Stimulated activated CD8-positive, alpha-beta memory T cell treated with anti-CD3 and anti-CD28 coated beads, Interleukin-15, amount 100 ng/mL, for 1 hour (primary cell): ENCODE measurements at places on chromosomes 2 and 18.

DNA sequence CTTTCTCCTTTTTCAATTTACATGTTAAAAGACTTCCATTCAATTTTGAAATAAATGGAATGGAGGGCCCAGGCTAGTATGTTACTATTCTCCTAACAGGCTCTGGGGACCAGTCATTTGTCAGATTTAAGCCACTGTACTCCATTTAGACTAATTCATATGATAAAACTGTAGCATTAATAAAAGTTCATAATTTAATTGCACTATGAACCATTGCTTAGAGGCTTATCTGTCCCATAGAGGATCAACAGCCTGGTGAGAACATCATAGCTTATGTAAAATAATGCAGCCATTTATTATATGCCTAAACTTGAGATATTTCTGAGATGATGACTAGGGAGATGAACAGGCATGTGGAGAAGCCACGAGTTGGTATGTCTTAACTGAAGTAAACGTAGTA is 156.0 kb downstream of the RIT2 start:
- no peak for DNase-seq

DNA sequence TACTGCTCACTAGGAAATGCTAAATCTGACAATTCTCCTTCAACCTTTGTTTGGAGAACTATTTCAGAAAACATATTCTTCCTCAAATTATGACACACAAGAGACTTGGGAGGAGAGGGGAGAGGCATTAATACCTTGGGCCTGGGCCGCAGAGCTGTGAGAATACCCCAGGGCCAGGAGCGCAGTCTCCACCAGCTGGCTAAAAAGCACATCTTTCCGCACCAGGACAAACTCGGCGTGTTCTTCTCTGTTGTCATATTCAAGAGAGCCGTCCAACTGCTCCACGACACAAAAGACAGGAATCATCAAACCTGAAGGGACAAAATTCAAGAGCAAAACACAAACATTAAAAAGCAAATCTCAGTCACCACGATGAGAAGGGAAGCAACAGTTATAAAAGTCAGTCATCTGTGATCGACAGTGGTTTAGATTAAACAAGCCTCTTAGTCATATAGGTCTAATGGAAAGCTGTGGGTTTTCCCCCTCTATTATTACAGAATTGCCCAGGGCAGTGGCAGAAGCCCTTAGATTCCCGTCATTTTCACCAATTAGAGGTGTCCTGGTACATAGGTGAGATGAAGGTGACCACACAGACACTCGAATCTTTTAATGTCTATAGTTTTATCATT is 24.4 kb downstream of the SATB2 start:
- no peak for DNase-seq

- no peak for DNase-seq
These were observed 22.1 kb downstream of the INHBB start for GRCh38 chr2:120368086-120368485.

GRCh38 chr2:163686289-163686688 is 49.5 kb downstream of the FIGN start:
- DNase-seq, result no peak

GRCh38 chr2:196046123-196046917 is 22.3 kb downstream of the DNAH7 start:
- no peak for DNase-seq

DNA sequence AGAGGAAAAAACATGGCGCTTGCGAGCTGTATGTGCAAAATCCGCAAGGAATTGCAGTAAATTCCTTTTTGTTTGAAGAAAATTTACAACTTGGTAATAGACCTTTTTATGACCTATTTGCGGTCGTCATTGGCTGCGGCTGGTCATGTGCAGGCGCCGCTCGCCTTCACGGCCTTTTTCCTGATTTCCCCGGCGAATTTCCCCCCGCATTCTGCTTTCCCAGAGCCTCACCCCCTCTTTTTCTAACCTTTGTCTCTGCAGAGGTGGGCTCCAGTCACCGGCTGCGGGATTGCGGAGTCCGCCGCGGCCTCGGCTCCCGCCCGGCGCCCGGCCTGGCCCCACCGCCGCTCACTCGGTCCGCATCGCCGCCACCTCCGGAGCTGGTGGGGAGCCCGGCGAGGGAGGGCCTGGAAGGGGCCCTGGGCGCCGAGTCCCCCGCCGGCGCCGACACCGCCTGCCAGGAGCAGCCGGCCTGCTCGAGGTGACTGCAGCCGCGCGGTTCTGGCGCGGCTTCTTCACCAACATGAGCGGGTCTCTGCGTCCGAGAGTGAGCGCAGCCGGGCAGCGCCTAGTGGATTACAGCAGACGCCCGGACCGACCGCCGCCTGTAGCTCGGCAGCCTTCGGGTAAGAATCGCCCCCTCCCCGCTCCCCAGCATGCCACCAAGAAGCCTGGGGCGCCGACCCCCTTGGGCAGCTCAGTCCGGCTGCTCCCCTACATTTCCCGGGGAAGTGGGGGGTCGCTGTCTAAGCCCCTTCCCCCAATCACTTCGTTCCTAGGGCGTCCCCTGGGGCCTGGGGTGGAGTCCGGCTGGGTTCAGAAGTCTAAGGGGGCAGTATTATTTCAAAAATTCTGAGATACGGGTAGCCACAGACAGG is 7.1 kb downstream of the HOXD8 start:
- no peak for DNase-seq

DNA sequence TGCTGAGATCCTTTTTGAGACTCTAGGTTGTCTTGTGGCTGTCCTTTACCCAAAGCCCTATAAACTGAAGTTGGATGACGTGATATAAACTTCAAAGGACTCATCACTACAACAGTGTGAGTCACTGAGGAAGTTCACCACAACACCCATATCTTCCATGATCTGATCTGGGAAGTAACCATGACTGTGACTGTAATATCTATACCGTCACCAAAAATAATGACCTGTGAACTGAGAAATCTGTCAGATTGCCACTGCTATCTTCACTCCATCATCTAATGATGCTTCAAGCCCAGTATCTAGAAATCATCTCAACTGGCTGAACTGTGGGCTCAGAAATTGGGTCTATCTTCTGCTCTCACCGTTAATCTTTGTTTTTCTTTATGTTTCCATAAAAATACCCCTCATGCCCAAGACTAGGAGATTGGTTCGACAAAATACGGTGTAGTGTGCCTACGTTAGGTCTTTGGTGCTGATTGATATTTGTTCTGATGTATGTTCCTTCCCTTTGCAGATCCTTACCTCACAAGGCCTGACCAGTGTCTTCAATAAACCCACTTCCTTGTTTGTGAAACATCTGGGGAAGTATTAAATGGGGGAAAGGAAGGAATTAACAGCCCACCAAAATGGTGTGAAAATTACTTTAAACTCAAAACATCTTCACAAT is 78.2 kb downstream of the MYL12B start:
- no peak for DNase-seq

DNA sequence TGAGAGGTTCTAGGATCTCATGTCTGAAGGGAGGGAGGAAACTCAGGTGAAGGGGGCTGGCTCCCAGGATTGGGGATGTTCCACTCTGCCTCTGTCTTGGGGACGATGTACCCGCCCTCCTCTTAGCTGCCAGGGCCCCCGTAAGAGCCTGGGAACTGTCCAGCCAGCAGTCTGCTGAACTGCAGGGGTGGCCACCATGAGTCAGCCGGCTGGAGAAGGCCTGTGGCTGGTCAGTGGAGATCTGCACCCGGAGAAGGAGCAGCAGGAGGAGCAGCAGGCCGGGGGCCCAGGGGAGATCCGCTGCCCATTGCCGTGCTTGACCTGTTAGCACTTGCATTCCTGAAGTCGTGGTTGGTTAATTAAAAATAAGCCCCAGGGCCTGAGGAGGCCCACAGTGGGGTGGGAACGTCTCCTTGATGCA is 180.3 kb downstream of the TFCP2L1 start:
- no peak for DNase-seq

DNA sequence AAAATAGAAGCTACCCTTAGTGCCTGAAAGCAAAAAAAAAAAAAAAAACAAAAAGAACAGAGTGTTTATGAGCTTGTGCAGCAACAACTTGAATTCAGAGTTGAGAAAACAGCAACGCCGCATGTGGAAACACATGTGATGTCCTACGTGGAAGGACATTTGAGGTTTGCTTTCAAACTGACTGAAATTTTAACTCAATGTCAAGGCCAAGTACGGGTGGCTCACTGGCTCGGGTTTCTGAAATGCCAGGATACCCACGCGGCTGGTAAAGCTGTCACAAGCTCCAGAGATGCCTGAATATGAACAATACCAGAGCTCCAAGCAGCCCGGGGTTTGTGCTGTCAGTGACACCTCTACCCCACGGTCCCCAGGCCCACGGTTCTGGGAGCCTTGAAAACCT is 72.2 kb upstream of the THOC1 start:
- DNase-seq, result no peak

- DNase-seq, result no peak
These were observed 31.3 kb downstream of the LANCL1 start for GRCh38 chr2:210445116-210445707.

DNA sequence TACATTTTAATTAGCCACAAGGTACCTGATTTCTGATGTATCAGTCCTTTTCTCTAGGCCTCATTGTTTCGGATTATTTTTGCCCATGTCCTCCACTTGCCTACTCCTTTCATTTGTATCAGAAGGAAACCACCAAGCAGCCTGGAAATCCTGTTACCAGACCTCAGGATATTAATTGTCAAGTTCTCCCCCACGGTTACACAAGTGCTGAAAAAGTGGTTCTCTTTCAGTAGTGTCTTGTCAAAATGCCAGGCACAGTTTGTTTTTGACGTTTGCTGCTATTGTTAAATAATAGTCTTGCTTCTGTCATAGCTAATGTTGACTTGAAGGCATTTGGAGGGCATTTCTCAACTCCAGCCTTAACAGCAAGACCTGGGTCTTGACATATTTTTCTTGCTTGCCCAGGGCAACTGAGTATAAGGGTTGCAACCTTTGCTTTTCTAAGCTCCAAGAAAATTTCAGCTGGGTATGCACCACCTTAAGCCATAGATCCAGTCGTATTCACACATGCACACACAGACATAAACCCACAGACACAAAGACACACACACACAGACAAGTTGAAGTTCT is 31.0 kb downstream of the INSIG2 start:
- DNase-seq, result no peak

- no peak for DNase-seq
These were observed 108.3 kb downstream of the NFATC1 start for GRCh38 chr18:79504034-79504433.

- DNase-seq, result no peak
These were observed 143.1 kb upstream of the ZNF236 start for GRCh38 chr18:76679259-76679658.

DNA sequence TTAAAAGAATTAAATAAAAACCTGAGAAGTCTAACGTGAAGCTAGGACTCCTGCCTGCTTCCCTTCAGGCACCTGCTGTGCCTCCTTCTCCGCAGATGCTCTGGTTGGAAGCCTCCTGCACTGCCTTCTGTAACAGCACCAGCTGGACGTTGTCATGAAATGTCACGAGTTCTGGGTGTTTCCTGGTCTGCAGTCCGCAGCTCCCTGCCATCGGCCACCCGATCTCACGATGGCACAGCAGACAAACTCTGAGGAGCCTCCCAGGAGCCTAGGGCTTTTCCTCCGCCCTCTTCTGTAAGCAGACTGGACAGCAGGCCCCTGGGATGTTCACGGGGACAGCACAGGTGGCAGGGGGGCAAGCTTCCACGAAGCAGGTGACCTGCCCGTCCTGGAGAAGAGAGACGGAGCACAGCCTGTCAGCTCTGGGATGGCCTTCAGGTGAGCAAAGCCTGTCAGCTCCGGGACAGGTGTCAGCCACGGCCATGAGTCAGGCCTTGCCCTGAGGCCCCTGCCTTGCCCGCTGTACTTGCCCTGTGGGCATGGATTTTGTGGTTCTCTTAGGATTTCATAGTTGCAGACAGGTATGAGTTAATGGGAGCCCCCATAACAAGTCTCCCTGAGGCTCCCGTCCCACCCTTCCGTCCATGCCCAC is 110.3 kb downstream of the PXDN start:
- DNase-seq, result no peak

DNA sequence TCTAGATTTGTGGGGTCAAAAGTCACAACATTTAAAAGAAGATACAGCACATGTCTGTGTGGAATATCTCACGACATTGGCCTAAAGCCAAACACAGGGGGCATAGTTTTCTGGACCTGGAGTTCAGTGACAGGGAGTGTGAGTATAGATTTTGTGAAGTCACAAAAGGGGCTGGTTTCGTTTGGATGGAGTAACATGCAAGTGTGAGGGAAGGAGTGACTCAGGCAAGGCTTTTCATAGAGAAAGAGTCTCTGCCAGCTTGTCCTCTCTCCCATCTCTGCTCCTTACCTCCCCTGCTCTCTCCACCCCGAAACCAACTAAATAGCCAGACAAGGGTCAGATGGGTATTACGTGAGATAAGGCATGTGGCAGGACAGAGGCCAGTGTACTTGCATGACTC is 3.7 kb upstream of the EPAS1 start:
- DNase-seq, result no peak

- no peak for DNase-seq
These were observed 6.9 kb upstream of the BOK start for GRCh38 chr2:241551599-241551997.

DNA sequence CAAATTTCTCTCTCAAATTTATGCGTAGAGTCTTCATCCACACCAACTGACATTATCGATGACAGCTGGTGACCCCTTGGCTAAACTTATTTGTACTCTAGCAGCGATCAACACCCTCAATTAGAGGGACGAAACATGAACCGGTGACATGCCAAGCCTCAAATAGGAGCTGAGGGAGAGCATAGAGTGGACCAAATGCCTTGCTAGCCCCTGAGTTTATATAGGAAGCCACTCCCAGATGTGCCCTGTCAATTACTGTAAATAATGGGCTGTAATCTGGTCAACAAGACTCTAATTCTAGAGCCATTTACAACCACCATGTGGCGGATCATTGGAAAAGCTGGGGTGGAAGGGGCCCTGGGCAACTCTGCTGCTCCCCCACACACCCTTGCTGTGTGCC is 47.6 kb upstream of the FHL2 start:
- no peak for DNase-seq

DNA sequence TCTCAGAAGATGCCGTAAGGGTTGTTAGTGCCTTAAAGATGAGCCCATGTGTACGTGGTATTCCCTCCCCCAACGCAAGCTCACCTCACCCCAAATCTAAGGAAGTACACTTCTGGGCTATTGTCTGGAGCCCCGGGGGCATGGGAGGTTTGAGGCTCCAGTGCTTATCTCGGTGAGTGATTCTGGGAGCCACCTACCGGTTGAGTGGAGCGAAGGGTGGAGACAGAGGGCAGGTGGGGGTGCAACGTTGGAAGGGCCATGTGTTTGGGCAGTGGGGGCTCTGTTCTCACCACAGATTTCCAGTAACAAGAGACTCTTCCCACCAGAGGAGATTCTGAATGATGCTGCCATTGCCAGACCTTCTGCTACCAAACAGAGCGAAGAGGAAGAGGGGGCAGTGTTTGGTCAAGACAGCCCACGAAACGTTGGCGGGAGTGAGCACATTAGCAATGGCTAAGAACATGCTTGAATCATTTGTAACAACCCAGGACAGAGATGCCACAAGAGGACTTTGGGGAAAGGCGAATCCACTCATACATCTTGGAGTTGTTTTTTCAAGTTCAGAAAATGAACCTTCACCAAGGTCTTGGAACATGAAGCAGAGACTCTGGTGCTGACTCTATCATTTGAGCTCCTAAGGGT is 38.7 kb downstream of the TWIST2 start:
- no peak for DNase-seq

GRCh38 chr2:33190393-33190937 is 243.7 kb downstream of the LTBP1 start:
- DNase-seq, result no peak
